NCI-H2081 treated with DMSO at 0.1 percent for 48 hours (cell line): ENCODE measurements at places on chromosomes 6 and 20.

DNA sequence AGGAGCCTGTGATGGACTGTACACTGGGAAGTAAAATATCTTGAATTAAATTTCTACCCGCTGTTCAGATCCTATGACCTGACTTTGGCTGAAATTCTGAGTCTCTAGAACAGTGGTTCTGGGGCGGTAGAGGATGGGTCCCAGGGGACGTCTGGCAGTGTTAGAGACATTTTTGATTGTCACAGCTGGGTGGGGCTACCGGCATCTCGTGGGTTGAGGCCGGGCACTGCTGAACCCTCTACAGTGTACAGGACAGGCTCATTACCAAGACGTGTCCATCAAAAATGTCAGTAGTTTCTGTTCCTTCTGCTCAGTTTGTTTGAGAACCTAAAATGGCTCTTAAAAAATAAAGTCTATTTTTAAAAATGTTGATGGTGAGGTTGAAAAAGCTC, 11.5 kb upstream of the RPS6KA2 start:
- no peak for DNase-seq

GRCh38 chr6:11595903-11596302, 58.4 kb downstream of the TMEM170B start:
- DNase-seq, result no peak

DNA sequence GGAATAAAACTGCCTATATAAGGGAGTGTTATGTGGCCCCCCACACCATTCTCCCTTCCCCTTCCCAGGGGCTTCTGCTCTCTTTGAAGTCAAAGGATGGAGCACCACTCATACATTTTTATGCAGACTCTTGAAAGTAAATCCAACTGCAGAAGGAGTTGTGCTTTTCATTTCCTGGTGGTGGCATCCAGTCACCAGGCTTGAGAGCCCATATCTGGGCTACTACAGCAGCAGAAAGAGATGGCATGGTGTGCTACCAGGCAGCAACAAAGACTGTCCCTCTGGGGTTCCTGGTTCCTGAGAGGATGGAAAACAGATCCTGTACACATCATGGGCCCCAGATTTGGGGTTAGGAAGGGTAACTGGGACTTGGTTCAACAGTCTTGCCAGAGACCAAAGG, 226.4 kb downstream of the CLIC5 start:
- DNase-seq, result no peak

DNA sequence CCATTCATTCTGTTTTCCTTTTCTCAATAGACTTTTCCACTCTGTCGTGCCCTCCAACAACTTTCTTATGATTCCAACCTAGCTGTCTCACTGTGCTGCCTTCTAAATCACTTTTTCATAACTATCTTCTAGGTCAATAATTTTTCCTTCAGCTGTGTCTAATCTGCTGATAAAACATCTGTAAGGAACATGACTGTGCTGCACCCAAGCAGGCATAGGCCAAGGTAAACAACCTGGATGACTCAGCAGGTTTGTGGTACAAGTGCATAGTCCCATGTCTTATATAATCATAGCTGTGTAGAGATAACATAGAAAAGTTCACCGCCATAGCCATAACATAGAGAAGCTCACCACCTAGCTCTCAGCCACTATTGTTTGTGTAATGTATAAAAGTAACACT, 332.3 kb downstream of the PLCB1 start:
- no peak for DNase-seq

DNA sequence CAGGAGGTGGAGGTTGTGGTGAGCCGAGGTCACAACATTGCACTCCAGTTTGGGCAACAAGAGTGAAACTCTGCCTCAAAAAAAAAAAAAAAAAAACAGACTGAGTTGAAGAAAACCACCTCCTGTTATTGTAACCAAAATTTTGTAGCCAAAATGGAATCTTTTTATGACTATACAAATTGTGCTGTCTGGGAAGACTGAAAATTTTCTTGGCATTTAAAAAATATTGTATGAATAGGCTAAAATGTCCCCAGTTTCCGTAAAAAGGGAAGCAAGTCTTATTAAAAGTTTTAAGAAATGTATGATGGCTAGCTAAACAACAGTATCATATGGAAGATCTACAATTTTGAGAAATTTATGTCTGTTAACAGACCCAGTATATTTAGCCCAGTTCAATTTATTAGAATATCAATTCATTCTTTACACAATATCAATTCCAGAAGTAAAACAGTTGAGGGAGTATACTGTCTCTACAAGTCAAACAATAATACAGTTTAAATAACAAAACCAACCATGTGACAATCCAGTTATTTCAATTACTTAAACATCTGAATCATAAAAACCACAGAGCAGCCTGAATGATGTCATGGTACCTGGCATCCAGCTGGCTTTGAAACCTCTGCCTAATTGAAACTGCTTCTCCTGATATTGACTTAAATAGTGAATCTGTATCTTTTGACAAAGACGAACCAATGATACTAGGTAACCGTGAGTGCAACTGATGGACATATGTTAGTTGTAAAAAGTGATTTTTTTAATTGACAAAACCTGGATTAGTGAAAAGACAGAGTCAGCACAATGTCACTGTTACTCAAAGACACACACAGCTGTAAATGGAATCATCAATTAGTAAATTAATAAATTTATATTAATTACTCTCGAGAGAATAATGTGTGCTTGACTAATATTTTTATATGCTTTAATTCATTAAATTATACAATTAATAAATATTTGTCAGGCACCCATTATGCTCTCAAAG, 166.6 kb upstream of the MARCKS start:
- DNase-seq, result no peak

DNA sequence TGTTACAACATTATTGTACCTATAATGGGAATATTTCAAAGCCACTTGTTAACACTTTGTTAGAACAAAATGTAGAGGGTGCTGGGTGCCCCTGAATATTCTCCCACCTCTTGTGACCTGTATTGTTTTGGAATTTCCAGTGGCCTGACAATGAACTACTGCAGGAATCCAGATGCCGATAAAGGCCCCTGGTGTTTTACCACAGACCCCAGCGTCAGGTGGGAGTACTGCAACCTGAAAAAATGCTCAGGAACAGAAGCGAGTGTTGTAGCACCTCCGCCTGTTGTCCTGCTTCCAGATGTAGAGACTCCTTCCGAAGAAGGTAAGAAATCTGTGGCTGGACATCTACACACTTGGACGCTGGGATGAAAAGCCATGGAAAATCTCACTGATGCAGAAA, 28.9 kb downstream of the PLG start:
- no peak for DNase-seq
